ENCODE measurements at places on chromosomes 2 and 18.

DNA sequence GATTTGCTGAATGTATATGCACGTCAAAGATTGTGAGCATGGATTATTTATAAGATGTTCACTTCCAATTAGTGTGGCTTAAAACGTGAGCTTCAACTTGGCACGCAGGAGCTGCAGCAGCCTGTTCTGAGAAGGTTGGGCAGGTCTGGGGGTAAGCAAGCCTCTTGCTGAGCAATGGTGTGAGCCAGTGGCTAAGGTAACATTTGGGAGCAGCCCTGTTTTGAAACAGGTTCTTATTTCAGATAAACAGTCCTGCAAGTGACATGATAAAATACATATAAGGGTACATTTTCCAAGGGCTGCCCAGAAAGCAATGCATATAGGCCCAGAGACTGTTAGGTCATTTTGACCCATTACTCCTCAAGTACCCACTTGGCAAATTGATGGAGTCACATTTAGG, 415.3 kb downstream of the ZNF521 start:
- DNase-seq: no peak
- H3K27me3 ChIP-seq: no peaks in the 10 kb centered on the region
- H3K4me3 ChIP-seq: no peak overlapping the region
- no peaks in the 10 kb centered on the region for H3K4me1 ChIP-seq

- no peaks in the 10 kb centered on the region for H3K4me1 ChIP-seq
- no peak for DNase-seq
- no peaks in the 10 kb centered on the region for H3K27me3 ChIP-seq
- no peaks in the 10 kb centered on the region for H3K36me3 ChIP-seq
Measured at GRCh38 chr18:62512996-62513395, 9.8 kb upstream of the ZCCHC2 start.

DNA sequence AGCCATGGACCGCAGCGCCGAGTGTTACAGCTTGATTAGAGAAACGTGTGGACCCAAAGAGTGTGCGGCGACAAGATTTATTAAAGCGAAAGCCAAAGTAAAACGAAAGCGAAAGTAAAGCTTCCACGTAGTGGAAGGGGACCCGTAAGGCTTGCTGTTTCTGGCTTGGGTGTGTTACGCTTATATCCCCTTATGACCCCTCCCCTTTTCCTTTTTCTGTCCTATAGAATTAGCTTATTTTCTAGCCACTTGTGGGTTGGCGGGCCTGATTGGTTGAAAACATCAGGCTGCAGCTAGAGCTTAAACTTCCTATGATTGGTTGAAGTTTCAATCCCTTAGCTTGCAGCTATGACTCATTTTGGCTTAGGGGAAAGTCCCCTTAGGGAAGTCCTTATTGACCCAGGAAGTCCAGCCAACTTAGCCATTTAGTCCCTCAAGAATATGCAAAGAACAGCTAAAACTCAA, 969.7 kb downstream of the DCDC2C start:
- H3K36me3 ChIP-seq: no peaks in the 10 kb centered on the region
- no peaks in the 10 kb centered on the region for H3K27me3 ChIP-seq
- H3K4me1 ChIP-seq: no peaks in the 10 kb centered on the region
- DNase-seq: no peak
- H3K4me3 ChIP-seq: no peak overlapping the region

DNA sequence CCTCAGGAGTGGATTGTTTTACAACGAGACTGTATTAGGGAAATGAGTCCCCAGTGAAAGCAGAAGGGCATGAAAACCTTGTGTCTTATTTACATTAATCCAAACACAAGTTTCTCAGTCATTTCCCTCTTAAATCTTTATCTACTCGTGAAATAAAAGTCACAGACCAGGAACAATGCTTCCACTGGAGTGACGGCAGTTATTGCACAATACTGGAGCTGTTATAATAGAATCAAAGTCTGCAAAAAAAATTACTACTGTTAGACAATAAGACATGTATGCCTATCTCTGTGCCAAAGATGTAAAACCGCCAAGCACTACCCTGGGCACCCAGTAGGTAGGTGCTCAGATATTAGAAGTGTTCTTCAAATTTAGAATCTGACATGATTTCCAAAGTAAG, 375.5 kb downstream of the ZNF521 start:
- no peak for DNase-seq
- no peak overlapping the region for H3K4me3 ChIP-seq
- H3K27ac ChIP-seq: no peak overlapping the region
- no peaks in the 10 kb centered on the region for H3K27me3 ChIP-seq
- no peaks in the 10 kb centered on the region for H3K4me1 ChIP-seq
- no peaks in the 10 kb centered on the region for H3K36me3 ChIP-seq

DNA sequence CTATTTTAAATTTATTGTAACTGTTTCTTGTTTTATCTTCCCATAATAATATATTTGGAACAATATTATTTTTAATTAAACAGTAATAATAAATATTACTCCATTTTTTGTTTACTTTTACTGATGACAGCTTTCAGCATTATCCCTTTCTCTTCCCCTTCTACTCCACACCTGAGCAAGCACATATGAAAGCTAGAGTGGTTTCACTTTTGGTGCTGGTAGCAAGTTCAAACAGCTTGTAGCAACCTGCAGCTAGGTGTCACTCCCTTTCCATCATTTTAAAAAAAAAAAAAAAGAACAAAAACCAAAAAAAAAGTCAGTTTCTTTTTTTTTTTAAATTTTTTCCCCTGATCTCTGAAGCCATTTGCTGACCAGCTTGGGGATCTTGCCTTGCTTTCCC, 801.8 kb downstream of the CCDC85A start:
- no peak for DNase-seq
- no peak overlapping the region for H3K27ac ChIP-seq
- no peaks in the 10 kb centered on the region for H3K27me3 ChIP-seq
- no peaks in the 10 kb centered on the region for H3K4me1 ChIP-seq
- H3K36me3 ChIP-seq: no peaks in the 10 kb centered on the region
- H3K4me3 ChIP-seq: no peak overlapping the region

GRCh38 chr2:233460726-233461441, 105.7 kb downstream of the USP40 start:
- no peaks in the 10 kb centered on the region for H3K27me3 ChIP-seq
- H3K27ac ChIP-seq: no peak overlapping the region
- no peaks in the 10 kb centered on the region for H3K4me1 ChIP-seq
- DNase-seq: no peak
- H3K36me3 ChIP-seq: peaks cover 41% of the 10 kb centered on the region

GRCh38 chr18:66972681-66973080, 368.8 kb upstream of the CDH19 start:
- no peaks in the 10 kb centered on the region for H3K36me3 ChIP-seq
- H3K4me1 ChIP-seq: no peaks in the 10 kb centered on the region
- no peaks in the 10 kb centered on the region for H3K27me3 ChIP-seq
- no peak overlapping the region for H3K27ac ChIP-seq
- DNase-seq: no peak
- no peak overlapping the region for H3K4me3 ChIP-seq

- no peaks in the 10 kb centered on the region for H3K27me3 ChIP-seq
- no peak overlapping the region for H3K27ac ChIP-seq
- H3K4me1 ChIP-seq: no peaks in the 10 kb centered on the region
- no peak overlapping the region for H3K4me3 ChIP-seq
Measured at GRCh38 chr2:177058747-177059146, 153.8 kb upstream of the HNRNPA3 start.

GRCh38 chr2:237633061-237633561, 5.7 kb downstream of the LRRFIP1 start:
- no peak overlapping the region for H3K27ac ChIP-seq
- H3K4me1 ChIP-seq: no peaks in the 10 kb centered on the region
- H3K27me3 ChIP-seq: no peaks in the 10 kb centered on the region
- H3K4me3 ChIP-seq: no peak overlapping the region

DNA sequence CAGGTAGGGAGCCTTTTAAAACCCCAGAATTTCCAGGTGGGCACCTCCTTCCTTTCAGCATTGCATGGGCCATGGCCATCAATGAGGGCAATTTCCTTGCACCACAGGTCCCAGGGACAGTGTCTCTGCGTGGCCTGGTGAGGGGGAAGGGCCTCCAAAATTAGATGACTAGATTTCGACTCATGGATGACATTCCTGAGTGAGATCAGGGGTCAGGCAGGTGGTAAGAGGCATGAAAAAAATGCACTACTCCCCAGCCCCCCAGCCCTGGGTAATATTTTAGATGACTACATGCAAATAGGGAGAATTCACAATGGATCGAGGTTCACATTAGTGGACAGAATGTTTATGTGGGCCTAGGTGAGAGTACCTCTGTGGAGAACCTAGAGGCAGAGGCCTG, 19.0 kb upstream of the IGFBP5 start:
- H3K27ac ChIP-seq: peak overlapping the region; percentile 88
- H3K4me1 ChIP-seq: peaks cover 38% of the 10 kb centered on the region
- DNase-seq: no peak
- no peaks in the 10 kb centered on the region for H3K27me3 ChIP-seq

DNA sequence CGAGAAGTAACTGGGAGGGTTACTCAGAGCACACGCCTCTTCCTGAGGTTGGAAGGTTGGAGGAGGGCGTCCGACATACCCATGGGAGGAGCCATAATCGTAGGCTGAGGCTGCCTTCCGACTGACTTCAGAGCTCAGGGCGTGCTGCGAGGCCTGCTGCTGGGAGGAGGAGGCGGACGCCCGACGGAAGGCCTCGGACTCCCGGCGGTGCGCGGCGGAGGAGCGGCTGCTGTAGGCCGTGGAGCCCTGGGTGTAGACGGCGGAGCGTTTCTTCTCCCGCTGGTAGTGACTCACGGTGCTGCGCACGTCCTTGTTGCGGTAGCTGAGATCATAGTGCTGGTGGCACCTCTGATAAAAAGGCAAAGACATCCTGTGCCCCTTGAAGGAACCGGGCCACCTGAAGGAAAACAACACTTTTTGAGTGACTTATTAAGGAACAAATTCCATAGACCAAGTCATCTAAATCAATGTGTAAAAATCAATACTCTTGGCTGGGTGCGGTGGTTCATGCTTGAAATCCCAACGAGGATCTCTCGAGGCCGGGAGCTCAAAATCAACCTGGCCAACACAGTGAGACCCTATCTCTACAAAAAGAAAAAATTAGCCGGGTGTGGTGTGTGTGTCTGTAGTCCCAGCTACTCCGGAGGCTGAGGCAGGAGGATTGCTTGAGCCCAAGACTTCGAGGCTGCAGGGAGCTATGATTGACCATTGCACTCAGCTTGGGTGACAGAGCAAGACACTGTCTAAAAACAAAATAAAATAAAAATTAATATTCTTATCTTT, 4.7 kb downstream of the MYOM1 start:
- no peaks in the 10 kb centered on the region for H3K4me1 ChIP-seq
- no peaks in the 10 kb centered on the region for H3K36me3 ChIP-seq
- H3K4me3 ChIP-seq: no peak overlapping the region
- no peaks in the 10 kb centered on the region for H3K27me3 ChIP-seq
- no peak for DNase-seq

- H3K27ac ChIP-seq: no peak overlapping the region
- H3K4me3 ChIP-seq: no peak overlapping the region
- no peaks in the 10 kb centered on the region for H3K27me3 ChIP-seq
- DNase-seq: peak; percentile 40
- H3K36me3 ChIP-seq: no peaks in the 10 kb centered on the region
Measured at GRCh38 chr18:79583426-79583825, 96.2 kb upstream of the CTDP1 start.

- H3K27ac ChIP-seq: peak overlapping the region; percentile 21
- H3K36me3 ChIP-seq: no peaks in the 10 kb centered on the region
- H3K4me1 ChIP-seq: peaks cover 5% of the 10 kb centered on the region
- DNase-seq: no peak
- no peaks in the 10 kb centered on the region for H3K27me3 ChIP-seq
- no peak overlapping the region for H3K4me3 ChIP-seq
Measured at GRCh38 chr2:25512707-25513106, 160.7 kb downstream of the DTNB start.

DNA sequence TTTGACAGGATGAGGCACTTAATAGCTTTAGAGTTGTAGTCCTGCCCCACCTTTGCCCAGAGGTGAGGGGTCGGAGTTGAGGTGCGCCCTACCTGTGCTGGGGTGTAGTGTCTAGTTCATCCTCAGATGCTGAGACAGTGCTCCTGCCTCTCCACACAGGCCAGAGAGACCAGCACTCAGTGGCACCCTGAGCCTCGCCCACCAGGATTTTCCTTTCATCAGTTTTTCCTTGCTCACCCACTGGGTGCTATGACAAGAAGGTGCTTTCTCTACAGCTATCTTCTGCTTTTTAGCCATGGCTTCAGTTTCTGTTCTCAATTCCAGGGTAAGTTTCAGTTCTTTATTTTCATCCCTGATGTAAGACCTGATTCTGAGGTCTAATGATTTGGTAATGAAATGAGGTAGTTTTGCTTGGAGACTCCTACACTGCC, 16.8 kb upstream of the TMEM131 start:
- no peaks in the 10 kb centered on the region for H3K4me1 ChIP-seq
- no peak for DNase-seq
- no peak overlapping the region for H3K27ac ChIP-seq
- H3K4me3 ChIP-seq: no peak overlapping the region
- no peaks in the 10 kb centered on the region for H3K27me3 ChIP-seq

- no peak overlapping the region for H3K27ac ChIP-seq
- DNase-seq: no peak
- H3K4me1 ChIP-seq: no peaks in the 10 kb centered on the region
- no peaks in the 10 kb centered on the region for H3K27me3 ChIP-seq
- H3K36me3 ChIP-seq: no peaks in the 10 kb centered on the region
Measured at GRCh38 chr2:239344857-239345216, 56.0 kb downstream of the HDAC4 start.

DNA sequence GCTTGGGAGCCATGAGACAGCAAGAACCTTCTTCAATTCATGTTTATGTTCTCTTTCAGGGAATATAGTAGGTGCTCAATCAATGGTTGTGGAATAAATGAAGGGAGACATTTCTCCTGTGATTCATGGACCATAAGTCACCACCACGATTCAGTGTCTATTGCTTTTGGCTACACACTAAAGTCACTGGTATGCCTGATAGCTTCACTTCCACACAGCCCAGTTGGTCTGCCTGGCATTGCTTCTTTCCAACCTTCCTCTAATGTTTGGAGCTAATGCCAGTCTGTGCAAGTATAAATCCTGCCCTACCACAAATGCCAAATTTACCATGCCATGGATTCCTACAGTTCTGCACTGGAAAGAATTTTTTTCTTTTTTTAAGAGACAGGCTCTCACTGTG, 1.3 kb upstream of the CXCR1 start:
- no peak for DNase-seq
- no peaks in the 10 kb centered on the region for H3K27me3 ChIP-seq
- H3K27ac ChIP-seq: no peak overlapping the region
- H3K36me3 ChIP-seq: no peaks in the 10 kb centered on the region
- no peak overlapping the region for H3K4me3 ChIP-seq

GRCh38 chr2:42834161-42834560, 41.8 kb upstream of the HAAO start:
- H3K4me1 ChIP-seq: peaks cover 15% of the 10 kb centered on the region
- no peak for DNase-seq
- H3K27me3 ChIP-seq: no peaks in the 10 kb centered on the region
- H3K36me3 ChIP-seq: no peaks in the 10 kb centered on the region
- no peak overlapping the region for H3K4me3 ChIP-seq

- H3K4me3 ChIP-seq: no peak overlapping the region
- DNase-seq: no peak
- H3K36me3 ChIP-seq: no peaks in the 10 kb centered on the region
- no peaks in the 10 kb centered on the region for H3K4me1 ChIP-seq
- no peaks in the 10 kb centered on the region for H3K27me3 ChIP-seq
Measured at GRCh38 chr2:12168791-12169388, 422.5 kb downstream of the LPIN1 start.

DNA sequence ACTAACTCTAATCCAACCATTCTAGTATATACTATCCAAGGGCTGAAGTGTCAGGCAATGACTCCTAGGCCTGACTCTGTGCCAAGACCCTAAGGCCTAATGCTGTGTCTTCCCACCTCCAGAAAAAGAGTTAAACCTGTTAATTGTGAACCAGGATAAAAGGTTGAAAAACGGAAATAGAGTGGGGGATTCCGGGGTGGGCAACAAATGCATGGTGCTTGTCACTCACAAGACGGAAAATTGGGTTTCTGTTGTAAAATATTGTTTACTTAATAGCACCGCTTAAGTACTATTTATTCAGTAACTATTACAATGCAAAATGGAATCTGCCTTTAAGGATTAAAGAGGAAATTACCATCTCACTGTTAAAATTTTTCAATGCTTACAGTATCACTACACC, 3.2 kb downstream of the STK17B start:
- peak overlapping the region; percentile 99 for H3K4me3 ChIP-seq
- peak; percentile 56 for DNase-seq
- H3K4me1 ChIP-seq: peaks cover 38% of the 10 kb centered on the region
